ENCODE measurements at places on chromosomes 5 and 9. TPM values are rescaled to one million over a fixed set of nuclear protein-coding genes. Genes with fewer than 3 reads are reported as not detected.

DNA sequence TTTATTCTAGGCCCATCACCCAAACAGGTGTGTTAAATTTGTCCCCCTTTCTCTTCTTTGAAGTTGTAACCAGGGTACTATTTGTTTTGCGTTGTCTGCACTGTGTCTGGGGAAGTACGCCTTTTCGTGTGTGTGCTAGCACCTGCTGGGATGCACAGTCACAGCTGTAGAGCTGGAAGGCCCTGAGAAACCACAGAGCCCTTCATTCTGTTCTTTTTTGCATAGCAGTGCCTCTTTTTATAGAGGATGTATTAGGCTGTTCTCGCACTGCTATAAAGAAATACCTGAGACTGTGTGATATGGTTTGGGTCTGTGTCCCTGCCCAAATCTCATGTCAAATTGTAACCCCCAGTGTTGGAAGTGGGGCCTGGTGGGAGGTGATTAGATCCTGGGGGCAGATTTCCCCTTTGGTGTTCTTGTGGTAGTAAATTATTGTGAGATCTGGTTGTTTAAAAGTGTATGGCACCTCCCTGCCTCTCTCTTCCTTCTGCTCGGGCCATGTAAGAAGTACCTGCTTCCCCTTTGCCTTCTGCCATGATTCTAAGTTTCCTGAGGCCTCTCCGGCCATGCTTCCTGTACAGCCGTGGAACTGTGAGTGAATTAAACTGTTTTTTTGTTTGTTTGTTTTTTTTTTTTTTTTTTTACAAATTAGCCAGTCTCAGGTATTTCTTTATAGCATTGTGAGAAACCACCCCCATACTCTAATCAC is 14.0 kb downstream of the SEC61B start:
- peak overlapping the region; percentile 71 for H3K27ac ChIP-seq
- peaks cover 13% of the 10 kb centered on the region for H3K36me3 ChIP-seq
- H3K4me1 ChIP-seq: peaks cover 16% of the 10 kb centered on the region
- H3K4me3 ChIP-seq: no peak overlapping the region
- DNase-seq: no peak

- no peak overlapping the region for H3K4me3 ChIP-seq
- DNase-seq: no peak
- H3K27ac ChIP-seq: no peak overlapping the region
- H3K27me3 ChIP-seq: no peaks in the 10 kb centered on the region
- H3K4me1 ChIP-seq: no peaks in the 10 kb centered on the region
These were observed 47.4 kb downstream of the RNF180 start for GRCh38 chr5:64213011-64213410.

DNA sequence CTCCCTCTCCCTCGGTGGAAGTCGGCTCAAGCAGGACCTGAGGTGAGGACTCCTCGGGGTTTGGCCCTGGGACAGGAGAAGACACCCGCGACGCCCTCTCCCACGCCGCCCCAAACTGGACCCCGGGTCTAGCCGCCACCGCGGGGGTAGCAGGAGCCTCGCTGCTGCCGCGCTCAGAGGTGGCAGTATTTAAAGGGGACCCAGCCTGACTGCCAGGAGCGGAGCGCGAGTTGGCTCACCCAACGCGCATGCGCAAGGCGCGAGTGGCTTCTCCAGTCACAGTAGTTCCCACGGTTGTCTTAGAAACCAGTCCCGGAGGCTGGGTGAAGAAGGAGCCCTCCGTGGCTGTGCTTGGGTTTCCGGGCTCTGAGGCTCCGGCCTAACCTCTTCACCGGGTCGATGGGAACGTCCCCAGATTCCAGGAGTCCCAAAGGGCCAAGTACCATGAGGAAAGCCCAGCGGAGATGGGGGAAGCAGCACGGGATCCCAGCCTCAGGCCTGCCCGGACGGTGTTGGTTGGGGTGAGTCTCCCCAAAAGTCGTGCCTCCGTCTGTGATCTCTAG is 477.8 kb downstream of the SPATA31A7 start:
- no peaks in the 10 kb centered on the region for H3K27me3 ChIP-seq
- no peak for DNase-seq
- no peak overlapping the region for H3K27ac ChIP-seq
- no peaks in the 10 kb centered on the region for H3K36me3 ChIP-seq
- H3K4me3 ChIP-seq: no peak overlapping the region
- no peaks in the 10 kb centered on the region for H3K4me1 ChIP-seq

GRCh38 chr5:80041527-80041926 is 6.4 kb downstream of the THBS4 start:
- H3K27me3 ChIP-seq: peaks cover 29% of the 10 kb centered on the region
- no peak for DNase-seq
- no peak overlapping the region for H3K27ac ChIP-seq
- H3K4me1 ChIP-seq: peaks cover 4% of the 10 kb centered on the region
- no peak overlapping the region for H3K4me3 ChIP-seq

- no peaks in the 10 kb centered on the region for H3K36me3 ChIP-seq
- no peak for DNase-seq
- H3K27ac ChIP-seq: no peak overlapping the region
- H3K4me1 ChIP-seq: no peaks in the 10 kb centered on the region
These were observed 640.7 kb upstream of the ST8SIA4 start for GRCh38 chr5:101543780-101544179.

Gene PAPPA
- not detected for total RNA-seq

Gene NOXA1
- total RNA-seq: 0.46 TPM

Measured in activated CD4-positive, alpha-beta T cell treated with anti-CD3 and anti-CD28 coated beads, Interleukin-2, amount 10 ng/mL, durations not matched to agents 7 days and 5 days (primary cell).